HepG2 (cell line): ENCODE measurements at places on chromosomes 6 and 20.

- DNase-seq, result no peak
These were observed 29.1 kb downstream of the STK35 start for GRCh38 chr20:2130683-2131082.

GRCh38 chr20:3223994-3224680, 14.8 kb downstream of the ITPA start:
- DNase-seq, result no peak

- no peak for DNase-seq
These were observed 38.0 kb downstream of the KLHL31 start for GRCh38 chr6:53627391-53628218.

DNA sequence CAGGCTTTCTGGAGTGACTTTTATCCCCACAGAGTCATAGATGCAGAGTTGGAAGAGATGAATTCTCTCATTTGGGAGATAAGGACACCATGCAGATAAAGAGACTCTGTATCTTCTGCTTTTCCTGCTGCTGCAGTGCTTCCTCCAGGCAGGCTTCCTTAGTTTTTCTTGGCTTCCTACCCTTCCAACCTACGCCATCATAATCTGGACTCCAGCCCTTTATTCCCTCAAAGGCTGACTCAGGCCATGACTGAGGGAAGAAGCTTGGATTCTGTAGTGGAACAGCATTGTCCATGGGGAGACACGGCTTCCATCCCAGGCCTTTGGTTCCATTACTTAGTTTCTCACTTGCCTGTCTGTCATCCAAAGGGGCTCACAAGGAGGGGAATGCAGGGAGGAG, 6.5 kb upstream of the RNF24 start:
- no peak for DNase-seq

DNA sequence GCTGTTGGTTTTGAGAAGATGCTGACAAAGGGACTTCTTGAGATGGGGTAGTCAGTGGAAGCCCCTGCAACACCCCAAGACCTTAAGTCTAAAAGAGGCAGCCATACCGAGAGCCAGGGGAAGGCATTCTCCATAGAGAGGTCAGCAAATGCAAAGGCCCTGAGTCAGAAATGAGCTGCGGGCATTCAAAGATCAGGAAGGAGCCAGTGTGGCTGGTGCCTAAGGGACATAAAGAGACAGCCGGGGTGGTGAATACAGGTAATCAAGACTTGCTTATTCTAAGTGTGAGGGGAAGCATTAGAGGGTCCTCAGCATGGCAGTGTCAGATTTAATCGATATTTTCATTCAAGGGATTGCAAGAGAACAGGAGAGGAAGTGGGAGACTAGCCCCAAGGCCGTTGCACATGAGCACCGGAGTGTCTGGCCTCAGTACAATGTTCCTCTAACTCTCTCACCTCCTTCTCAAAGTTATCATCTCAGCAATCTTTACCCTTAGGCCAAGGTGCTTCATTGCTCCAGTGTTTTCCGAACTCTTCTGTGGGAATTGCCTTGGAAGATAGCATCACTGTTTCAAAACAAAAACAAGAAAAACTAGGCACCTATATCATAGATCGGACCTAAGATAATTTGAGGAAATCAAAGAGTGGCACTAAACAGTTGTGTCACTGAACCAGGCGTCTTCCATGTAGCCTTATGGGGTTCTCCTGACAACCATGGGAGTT, 173.2 kb downstream of the DOK5 start:
- no peak for DNase-seq

GRCh38 chr20:25039697-25040437, 18.1 kb downstream of the ACSS1 start:
- no peak for DNase-seq

GRCh38 chr20:61924858-61925554, 140.7 kb downstream of the TAF4 start:
- DNase-seq, result no peak

- no peak for DNase-seq
These were observed 8.8 kb downstream of the SYNJ2 start for GRCh38 chr6:157990321-157991066.
